Hippocampal formation (tissue), 2 donors: ENCODE measurements at places on chromosomes 3 and 15.

DNA sequence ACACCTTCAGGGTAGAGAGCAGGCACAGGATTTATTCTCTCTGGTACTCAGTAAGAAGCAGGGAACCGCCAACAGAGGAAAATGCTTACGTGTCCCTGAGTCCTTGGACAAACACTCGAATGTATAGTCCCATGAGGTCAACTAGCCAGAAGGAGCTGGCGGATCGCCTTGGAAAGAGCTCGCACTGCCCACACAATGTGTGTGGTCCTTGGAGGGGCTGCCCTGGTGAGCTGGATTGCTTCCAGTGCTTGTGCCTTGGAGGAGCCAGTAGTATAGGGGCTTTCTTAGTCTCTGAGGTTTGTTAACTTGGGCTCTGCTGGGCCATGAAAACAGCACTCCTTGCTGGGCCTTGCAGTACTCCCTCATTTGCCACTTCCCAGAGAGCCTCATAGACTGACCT lies 40.7 kb upstream of the VILL start:
- no peak for DNase-seq

DNA sequence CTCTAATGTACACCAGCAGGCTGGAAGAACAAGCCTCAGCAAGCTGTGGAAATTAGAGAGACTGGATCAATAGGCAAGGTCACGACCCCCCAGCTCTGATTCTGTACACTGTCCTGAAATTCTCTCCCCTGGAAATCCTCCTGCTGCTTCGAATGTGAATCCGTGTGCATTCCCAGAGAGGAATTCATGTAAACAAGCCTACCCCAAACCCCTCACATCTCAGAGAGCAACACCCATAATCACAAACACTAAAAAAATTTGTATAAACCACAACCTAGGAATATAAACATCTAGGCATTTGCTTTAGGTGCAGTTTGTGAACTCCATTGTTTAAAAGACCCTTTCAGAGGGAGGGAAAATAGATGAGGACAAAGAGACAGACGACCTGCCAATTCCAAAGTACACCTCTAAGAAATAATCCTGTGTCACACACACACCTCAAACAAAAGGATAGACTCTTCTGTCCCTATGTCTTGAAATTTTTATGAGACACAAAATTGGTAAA lies 325.2 kb downstream of the WDR72 start:
- no peak for DNase-seq

DNA sequence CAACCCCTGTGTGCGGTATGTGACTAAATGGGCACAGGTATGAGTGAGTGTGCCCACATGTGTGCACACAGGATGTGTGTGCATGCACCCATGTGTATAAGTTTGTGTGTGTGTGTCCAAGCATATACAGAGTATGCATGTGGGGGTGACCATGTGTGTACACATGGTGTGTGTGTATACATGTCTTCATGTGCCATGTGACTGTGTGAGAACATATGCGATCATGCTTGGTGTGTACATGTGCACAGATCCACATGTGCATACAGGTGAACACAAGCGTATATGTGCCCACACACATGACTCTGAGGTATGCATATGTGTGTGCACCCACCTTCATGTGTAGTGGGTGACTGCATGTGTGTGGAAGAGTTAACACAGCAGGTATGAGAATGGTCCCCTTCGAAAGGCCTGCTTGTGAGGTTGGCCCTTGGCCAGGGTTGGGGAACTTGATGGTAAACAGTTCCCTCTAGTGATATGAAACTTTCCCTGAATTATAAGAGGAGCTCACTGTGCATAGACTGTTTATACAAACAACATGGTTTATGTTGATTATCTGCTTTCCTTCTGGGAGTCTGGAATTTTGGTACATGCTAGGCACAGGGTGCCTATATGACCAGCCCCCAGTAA lies 10.3 kb downstream of the PFKFB4 start:
- DNase-seq = no peak

- no peak for DNase-seq
Measured at GRCh38 chr3:152960684-152961083, 125.8 kb downstream of the P2RY1 start.

GRCh38 chr15:90287101-90287500 lies 21.6 kb downstream of the NGRN start:
- DNase-seq = no peak

GRCh38 chr3:64890006-64890405 lies 202.2 kb upstream of the ADAMTS9 start:
- DNase-seq = no peak

GRCh38 chr15:41483519-41483918 lies 10.2 kb upstream of the ITPKA start:
- no peak for DNase-seq

DNA sequence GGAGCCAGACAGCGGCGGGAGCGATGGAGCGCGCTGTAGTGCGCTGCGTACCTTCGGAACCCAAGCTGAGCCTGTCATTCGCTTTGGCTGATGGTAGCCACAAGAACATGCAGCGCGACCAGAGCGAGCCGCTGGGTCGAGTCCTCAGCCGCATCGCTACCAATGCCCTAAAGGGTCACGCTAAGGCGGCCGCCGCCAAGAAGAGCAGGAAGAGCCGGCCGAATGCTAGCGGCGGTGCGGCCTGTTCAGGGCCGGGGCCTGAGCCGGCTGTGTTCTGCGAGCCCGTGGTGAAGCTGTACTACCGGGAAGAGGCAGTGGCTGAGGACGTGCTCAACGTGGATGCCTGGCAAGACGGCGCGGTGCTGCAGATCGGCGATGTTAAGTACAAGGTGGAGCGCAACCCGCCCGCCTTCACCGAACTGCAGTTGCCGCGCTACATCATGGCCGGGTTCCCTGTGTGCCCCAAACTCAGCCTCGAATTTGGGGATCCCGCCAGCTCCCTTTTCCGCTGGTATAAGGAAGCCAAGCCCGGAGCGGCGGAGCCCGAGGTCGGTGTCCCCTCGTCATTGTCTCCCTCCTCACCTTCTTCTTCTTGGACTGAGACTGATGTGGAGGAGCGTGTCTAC lies 498 bp downstream of the PDE12 start:
- no peak for DNase-seq
